ENCODE measurements at places on chromosomes 5 and 9.

GRCh38 chr5:132365213-132365612 lies 4.3 kb upstream of the SLC22A5 start:
- no peak for DNase-seq

DNA sequence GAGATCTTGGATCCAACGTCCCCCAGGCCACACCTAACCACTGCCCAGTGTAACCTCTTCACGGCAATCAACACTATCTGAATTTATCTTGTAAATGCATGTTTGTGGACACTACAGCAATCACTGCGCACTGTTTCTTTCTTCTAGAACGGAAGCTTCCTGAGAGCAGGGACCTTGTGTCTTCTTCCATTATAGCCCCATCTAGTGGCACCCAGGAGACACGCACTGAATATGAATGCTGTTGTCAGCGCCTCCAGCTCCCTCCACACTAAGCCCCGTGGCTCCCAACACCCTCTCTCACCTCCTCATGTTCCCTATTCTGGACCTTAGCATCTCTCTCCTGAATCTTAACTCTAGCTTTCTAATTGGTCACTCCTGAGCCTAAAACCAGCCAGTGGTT lies 72.7 kb downstream of the SMIM23 start:
- DNase-seq, result no peak

DNA sequence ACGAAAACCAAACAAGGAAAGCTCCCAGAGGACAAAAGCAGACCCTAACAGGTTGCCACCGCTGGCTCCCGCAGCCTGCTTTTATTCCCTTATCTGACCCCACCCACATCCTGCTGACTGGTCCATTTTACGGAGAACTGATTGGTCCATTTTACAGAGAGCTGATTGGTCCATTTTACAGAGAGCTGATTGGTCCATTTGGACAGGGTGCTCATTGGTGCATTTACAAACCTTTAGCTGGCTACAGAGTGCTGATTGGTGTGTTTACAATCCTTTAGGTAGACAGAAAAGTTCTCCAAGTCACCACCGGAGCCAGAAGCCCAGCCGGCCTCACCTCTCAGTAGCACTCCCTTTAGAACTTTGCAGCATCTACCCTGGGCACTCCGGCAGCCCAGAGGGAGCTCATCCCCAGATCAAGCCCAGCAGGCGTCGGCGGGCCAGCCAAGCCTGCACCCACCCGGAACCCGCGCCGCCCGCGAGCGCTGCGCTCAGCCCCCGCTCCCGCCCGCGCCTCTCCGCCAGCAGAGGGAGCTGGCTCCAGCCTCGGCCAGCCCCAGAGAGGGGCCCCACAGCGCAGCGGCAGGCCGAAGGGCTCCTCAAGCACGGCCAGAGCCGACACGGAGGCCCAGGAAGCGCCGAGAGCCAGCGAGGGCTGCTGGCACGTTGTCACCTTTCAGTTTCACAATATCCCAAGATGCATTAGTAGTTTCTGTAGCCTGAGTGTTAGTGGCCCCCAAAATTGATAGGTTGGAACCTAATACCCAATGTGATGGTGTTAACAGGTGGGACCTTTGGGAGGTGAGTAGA lies 35.3 kb upstream of the CLPTM1L start:
- peak; percentile 33 for DNase-seq

GRCh38 chr9:132702254-132702653 lies 32.0 kb downstream of the GTF3C4 start:
- no peak for DNase-seq

- no peak for DNase-seq
Observed at GRCh38 chr5:75672616-75673015, 44.6 kb downstream of the POC5 start.

DNA sequence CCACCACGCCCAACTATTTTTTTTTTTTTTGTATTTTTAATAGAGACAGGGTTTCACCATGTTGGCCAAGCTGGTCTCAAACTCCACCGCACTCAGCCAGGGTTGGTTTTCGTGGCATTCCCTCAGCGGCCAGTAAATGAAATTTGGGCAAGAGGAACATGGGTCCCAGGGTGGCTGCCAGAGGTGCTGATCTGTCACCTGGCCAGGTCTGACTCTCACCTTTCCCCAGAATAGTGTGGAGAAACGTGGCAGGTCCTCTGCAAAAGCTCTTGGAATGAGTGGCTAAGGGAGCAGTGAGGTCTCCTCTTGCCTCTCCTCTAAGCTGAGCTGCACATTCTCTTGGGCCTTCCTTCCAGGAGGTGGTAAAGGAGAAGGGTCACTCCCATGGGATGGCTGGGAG lies 170.1 kb downstream of the IRX2 start:
- DNase-seq, result no peak
